ENCODE measurements at places on chromosomes 11 and 22.

DNA sequence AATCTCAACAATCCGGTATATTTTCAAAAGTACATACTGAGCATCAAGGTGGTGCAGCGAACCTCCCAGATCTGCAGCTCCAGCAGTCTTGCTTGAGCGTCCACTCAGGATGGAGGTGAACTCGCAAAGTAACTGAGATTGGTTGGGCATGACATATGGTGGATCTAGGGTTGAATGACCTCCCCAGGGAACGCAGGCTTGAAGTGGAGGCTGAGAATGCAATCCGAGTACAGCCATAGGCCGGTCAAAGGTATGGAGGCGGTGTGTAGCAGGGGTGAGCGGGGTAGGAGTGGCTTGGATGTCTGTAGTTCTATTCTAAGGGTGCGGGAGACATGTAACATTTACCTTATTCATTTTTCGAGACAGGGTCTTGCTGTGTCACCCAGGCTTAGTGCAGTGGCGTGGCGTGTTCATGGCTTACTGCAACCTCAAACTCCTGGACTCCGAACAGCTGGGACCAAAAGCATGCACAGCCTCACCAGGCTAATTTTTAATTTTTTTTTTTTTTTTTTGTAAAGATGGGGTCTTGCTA is 631 bp upstream of the C22orf39 start:
- peak; percentile 48 for DNase-seq

DNA sequence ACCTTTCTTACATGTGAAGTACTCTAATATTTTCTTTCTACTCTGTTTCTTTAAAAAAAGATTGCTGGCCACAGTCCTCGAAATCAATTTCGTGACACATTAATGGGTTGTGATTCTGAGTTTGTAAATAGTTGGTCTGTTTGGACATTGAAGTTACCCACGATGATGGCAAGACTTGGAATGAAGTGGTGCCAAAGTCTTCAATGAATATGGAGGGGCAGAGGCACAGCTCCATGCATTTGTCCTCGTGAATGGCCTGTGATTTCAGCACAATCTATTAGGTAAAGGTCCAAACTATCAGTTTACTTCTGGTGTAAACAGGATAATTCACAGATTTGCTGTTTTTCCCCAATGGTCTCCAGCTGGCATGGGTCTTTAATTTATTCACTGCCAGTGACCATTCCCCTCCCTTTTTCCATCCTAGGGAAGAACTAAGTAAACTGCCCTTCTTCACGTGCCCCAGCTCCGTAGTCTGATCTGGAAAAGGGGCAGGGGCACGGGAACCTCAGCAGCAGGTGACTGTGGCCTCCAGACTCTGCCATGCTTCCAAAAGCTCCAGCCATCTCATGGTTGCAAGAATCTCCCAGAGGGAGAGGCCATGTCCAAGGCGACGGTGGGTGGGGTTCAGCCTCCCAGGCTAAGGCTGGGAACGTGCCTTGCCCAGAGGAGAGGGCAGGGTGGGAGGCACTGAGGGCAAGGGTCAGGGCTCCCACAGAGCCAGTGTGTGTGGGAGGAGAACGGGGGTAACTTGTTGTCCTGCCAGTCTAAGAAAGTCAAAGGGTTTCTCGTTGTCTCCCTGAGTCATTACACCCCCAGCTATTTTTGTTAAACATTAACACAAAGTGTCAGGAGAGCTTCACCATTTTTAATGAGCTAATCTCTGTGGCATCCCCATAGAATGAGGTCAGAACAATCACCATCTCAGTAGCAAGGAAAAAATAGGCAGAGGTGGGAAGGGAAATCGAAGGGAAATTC is 16.9 kb upstream of the PEX26 start:
- DNase-seq: peak; percentile 85

DNA sequence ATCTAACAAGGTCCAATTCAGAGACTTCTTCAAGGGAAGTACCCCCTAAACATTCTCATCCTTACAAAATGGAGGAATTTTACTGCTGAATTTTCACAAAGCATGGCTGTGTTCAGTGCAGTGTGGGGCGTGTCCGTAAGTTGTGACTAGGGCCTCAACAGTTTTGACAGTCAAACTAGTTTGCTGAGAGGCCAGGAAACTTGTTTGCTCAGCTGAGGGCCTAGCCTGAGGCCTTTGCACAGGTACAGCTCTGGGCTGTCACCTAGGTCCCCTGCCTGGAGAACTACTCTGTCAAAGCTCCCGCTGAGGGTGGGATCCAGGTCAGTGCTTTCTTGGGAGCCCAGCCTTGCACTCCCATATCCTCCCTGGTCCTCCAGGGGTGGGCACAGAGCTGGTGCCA is 27.9 kb downstream of the TCP11L1 start:
- no peak for DNase-seq

GRCh38 chr11:117891362-117891761 is 14.9 kb upstream of the FXYD6 start:
- DNase-seq: no peak

- DNase-seq: no peak
Measured at GRCh38 chr11:10272132-10272531, 21.9 kb downstream of the SBF2 start.

DNA sequence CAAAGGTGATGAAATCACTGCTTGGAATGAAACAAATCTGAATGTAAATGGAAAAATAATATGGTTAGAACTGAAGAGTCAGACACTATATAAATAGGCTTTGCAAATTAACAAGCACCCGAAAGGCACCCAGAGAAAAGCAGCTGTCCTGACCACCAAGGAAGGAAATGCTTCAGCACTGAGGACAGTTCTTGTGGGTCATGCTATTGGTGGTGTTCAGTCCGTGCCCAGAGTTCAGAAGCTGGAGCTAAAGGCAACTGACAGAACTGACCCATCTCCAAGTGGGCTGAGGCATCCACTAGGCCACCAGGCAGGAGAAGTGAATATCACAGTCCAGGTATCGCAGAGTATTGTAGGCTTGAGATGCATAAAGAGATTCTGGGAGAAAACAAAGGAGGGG is 208.9 kb downstream of the OPCML start:
- no peak for DNase-seq

DNA sequence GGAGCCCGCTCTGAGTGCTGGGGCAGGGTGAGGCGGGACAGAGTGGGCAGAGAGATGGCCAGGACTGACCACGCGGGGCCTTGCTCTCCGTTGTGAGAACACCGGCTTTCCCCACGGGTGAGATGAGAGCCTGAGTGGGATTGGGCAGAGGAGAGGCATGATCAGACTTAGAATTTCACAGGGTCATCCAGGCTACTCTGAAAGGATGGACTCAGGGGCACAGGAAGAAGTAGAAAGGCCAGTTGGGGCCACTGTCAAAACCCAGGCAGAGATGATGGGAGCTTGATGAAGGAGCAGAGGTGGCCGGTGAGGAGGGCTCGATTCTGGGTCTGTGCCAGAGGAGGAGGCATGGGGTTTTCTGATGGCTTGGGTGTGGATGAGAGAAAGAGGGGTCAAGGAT is 63.8 kb upstream of the NUP50 start:
- DNase-seq: no peak

DNA sequence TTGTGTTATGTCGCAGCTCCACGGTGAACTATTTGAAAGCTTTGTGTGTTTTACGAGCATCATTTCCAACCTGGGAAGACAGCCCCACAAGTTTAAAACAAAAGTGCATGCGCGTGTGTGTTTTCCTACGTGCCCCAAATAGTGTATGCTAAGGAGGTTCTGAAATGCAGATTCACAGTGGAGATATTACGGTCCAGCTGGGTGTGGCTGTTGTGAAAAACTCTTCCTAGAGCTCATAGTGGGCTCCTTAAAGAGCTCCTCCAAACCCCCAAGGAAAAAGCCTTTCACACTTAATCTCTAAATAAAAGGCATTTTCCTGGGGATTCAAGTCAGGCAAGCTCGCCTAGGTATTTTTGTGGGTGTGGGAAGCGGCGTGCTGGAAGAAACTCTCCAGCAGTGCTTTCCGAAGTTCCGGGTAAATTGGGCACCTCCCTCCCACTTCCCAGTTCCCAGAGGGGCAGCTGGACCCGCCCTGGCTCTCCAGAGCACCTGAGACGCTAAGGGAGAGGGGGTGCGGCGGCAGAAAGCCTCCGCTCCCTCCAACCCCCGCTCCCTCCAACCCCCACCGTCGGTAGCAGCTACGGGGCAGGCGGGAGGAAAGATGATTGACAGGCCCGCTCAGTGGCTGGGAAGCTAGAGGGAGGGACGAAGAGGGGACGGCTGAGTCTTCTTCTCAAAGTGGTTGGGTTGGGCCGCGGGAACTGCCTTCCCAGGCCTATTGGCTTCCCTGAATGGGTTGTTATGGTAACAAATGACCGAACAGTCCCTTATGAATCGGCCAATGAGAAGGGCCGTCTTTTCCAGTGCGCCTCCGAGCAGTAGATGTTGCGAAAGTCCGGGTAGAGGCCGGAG is 561 bp upstream of the PCF11 start:
- peak; percentile 100 for DNase-seq

DNA sequence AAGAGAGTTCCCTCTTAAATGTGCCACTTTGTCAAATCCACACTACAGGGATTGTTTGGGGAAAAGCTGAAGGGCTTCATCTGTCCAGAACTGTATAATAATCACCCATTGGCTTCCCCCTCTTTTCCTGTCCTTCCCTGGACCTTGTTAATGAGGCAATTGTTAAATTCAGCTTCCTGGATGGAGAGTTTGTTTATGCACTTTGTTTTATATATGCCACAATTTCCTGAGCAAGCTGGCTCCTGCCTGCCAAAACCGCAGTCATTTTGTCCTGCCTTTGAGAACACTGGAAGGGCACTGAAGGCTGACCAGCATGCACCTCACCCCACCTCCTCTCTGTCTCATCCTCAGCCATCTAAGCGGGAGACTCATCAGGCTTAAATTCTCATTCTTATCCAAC is 86.2 kb downstream of the MSANTD4 start:
- DNase-seq: peak; percentile 40

GRCh38 chr11:62147545-62147944 is 23.7 kb downstream of the INCENP start:
- no peak for DNase-seq

DNA sequence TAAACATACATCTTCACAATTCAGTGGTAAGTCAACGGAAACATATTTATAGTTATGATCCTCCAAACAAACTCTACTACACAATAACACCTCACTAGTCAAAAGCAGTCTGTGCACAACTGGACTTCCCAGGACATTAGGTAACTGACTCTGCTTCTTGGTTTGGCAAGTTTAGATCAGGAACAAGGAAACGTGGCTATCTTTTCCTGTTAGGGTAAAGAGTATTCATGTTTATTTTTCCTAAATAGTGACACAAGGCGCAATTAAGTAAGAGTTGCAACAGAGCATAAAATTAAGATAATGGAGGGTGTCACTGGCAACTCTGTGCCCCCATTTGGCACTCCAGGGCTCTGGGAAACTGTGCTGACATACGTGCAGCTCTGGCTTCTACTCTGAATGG is 70.2 kb upstream of the TP53AIP1 start:
- DNase-seq: no peak

- no peak for DNase-seq
Measured at GRCh38 chr11:10319702-10320558, 15.1 kb downstream of the ADM start.

- no peak for DNase-seq
Measured at GRCh38 chr11:79019975-79020374, 420.9 kb downstream of the TENM4 start.

GRCh38 chr11:131481303-131481702 is 110.9 kb downstream of the NTM start:
- DNase-seq: no peak

GRCh38 chr11:72041364-72042063 is 38.8 kb downstream of the NUMA1 start:
- DNase-seq: peak; percentile 86

DNA sequence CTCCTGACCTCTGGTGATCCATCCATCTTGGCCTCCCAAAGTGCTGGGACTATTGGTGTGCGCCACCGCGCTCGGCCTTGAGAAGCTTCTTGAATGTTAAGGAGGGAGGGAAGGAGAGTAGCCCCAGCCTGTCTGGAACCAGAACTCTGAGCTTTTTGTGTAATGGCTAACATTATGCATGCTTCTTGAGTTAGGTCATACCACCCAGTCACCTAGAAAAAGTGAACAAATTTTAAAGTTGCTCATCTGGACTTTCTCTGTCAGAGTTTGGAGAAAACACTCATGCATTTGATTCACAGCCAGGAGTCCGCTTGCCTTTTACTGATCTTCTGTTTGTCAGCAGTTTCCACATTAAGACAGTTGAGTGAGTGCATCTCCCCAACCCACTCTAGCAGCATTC is 82.1 kb downstream of the PPP6R3 start:
- DNase-seq: peak; percentile 90

GRCh38 chr22:44691796-44692661 is 10.0 kb upstream of the PRR5 start:
- DNase-seq: no peak

DNA sequence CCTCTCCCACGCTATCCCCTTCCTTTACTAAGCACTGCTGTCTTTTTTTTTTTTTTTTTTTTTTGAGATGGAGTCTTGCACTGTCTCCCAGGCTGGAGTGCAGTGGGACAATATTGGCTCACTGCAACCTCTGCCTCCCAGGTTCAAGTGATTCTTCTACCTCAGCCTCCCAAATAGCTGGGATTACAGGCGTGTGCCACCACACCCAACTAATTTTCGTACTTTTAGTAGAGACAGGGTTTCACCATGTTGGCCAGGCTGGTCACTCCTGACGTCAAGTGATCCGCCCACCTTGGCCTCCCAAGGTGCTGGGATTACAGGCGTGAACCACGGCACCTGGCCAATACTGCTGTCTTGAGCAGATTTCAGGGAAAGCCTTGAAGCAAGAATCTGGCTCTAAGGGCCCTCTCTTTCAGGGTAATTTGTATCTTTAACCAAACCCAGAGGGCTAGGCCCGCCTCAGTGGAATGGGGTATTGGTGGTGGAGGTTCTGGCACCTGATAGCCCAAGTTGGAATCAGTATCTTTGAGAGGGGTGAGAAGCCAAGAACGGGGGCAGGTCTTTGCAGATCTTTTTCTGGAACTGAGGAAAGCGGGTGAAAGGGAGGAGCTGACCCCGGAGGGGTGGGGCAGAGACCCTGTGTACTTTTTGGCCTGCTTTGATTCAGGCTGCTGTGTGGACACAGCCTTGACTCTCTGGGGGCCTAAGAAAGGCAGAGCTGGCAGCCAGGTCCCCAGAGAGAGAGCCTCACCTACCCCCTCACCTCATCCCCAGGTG is 37.0 kb downstream of the TRIOBP start:
- no peak for DNase-seq

DNA sequence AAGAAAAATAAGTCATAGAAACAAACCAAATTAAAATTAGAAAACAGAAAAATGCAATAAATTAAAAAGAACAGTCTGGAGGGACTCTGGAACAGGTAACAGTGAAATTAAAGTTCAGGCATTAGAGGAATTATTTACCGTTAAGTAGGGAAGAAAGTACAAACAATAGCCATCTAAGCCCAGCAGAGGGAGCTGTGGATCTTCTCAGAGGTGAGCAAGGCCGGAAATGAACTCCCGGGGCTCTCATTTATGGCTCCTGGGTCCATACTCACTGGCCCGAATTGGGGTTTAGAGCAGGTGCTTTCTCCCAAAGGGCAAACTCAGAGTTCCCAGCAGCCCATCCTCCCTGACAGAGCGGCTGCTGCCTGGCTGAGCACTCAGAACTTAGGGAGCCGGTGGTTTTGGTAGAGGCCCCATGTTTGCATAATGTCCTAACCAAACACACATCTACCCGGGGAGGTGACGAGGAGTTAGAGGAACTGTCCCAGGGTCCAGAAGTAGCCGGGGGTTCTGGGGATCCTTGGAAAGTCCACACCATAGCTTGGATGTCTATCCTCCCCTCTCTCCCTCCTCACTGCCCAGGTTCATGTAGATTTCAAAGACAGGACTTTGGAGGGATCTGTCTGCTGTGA is 87.8 kb upstream of the VPREB1 start:
- DNase-seq: peak; percentile 68

GRCh38 chr11:125358254-125358840 is 137.7 kb downstream of the FEZ1 start:
- DNase-seq: peak; percentile 64
